Osteoblast (primary cell): ENCODE measurements at places on chromosomes 7 and 10. TPM values are rescaled to one million over a fixed set of nuclear protein-coding genes. Genes with fewer than 3 reads are reported as not detected.

GRCh38 chr7:96933067-96933645, 72.2 kb upstream of the DLX6 start:
- DNase-seq, result no peak

GRCh38 chr7:139231513-139232376, 708 bp downstream of the UBN2 start:
- peak; percentile 89 for DNase-seq

DNA sequence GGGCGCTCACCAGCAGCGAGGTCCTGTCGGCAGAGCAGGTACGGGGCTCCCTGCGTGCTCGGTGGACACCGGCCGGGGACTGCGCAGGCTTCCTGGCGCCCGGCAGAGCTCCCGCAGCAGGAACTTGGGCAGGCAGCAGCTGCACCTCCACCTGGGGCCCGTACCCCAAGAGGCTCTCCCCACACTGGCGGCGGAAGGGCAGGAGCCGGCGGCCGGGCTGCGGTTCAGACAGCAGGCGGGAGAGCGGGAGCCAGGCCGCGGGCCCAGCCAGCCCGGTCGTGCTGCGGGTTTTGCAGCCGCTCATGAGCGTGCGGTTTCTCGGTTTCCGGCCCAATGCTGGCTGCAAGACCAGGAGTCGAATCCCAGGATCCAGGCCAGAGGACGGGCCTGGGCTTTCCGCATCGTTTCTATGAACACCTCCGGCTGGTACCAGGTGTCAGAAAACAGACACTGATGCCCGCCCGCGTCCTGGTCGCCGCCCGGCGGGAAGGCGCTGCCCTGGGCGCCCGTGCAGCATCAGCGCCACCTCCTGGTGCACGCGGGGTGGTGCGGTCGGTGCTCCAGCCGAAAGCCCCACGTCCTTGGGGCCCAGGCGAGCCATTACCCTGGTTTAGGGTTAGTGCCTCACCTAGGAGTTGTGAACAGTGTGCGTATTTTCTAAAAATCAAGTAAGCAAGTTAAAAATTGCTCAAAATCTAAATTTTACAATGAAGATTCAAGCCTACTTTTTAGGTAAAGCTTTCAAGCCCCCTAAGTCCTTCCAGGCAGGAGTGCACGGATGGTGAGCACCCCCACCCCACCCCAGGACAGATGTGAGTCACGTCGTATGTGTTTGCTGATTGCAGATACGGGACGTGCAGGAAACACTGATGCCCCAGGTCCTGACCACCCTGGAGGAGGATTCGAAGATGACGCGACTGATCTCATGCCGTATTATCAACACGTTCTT, 47.4 kb upstream of the PRKAR1B start:
- peak; percentile 98 for DNase-seq

GRCh38 chr10:113631684-113632367, 32.0 kb downstream of the NRAP start:
- DNase-seq, result no peak

DNA sequence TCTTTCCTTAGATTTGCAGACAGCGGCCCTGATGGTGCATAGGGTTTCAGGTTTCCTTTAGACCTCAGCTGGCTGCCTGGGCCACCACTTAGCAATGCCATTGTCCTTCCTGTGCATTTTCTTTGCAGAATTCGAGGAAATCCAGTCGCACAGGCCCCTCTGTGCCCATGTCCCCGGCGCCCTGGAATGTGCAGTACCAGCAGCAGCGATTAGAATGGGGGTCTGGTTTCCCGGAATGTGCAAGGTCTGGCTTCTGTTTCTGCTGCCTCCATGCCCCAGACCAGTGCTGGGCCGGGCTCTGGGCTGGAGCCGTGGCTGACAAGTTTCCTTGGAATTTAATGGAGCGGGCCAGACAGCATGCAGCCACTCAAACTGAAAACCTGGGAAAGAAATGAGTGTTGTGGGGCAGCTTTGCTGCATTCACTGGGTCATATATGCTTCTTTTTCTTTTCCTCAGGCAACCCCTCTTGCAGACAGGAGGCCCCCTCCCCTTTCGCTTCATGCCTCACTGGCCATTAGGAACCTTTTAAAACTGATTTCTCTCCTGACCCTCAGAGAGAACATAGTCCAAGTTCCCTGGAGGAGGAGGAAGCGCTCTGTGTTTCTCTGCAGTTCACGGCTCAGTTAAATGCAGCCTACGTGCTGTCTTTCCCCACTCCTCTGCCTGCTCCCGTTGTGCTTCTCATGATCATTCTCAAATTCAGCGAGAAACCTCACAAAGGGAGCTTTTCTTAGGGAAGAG, 14.4 kb downstream of the HTRA1 start:
- peak; percentile 89 for DNase-seq

DNA sequence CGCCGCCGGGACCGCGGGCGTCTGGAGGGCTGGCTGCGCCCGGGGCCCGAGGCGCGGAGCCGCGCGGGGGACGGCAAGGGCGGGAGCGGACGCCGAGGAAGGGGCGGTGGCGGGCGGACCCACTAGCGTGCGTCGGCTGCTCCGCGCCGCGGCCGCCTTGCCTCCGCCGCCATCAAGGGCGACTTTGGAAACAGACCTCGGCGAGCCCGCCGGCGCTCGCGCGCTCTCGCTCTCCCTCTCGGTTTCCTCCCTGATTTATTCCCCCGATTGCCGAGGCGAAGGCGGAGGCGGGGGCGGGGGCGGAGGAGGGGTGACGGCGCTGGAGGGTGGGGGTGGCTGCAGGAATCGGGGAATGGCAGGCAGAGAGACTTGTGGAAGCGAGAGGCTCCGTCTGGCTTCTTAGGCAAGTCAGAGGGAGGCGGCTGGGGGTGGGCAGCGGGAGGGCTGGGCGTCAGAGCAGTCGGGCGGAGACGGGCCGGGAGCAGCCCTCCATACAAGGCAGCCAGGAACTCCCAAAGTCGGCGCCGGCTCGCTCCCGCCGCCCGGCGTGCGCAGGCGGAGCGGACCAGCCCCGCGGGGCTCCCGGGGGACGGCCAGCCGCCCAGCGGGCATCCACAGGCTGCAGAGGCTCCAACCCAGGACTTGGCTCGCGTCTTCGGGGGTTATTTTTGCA, at the start of gene CACNA2D1:
Gene CACNA2D1, minus strand, starts transcription at position 231 of the 673 bp plus-strand sequence.
- DNase-seq, result peak; percentile 98

DNA sequence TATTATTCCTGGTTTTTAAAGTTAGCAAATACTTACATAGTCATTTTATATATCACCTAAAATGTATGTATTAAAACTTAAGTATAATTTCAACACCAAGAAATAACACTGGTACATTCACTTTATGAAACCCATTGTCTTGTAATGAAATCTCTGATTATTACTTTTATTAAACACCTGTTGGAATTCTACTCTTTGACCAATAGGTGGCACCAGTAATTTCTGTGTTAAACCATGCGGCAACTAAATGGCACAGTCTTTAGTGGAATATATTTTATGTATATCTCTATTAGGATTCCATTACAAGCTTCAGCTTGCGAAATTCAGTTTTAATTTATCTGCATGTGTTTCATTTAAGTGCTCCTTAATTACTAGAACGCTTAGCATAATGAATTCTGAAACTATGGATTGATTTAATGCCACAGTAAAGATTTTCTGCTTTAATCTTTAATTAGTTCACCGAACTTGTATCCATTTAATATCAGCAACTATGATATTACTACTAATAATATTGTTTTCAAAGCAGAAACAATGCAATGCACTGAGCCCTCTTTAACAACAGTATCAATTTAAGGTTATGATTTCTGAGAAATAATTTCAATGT, 181.3 kb downstream of the MAGI2 start:
- no peak for DNase-seq

DNA sequence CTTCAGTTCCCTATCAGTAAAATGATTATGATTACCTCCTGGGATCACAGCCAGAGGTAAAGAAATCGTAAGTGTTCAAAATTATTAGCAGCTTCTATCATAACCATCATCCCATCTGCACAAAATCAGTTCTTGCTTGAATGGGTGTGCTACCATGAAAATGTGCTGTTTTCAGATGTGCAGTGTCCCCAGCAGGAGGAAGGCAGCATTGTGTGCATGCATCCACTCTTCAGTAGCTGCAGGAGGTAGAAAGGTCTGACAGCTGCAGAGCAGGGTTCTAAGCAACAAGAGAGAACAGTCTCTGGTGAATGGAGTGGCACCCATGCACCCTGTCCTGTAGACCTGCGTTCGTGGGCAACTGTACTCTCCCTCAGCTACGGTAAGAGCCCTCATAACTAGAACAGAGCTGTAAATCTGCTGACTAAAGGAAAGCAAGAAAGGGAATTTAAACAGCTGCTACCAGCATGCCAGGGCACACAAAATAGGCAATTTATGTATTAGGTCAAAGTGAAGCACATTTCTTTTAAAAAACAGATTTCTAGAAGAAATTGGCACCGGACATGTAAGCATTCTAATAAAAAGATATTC, 21.2 kb downstream of the VSTM2A start:
- DNase-seq, result no peak

DNA sequence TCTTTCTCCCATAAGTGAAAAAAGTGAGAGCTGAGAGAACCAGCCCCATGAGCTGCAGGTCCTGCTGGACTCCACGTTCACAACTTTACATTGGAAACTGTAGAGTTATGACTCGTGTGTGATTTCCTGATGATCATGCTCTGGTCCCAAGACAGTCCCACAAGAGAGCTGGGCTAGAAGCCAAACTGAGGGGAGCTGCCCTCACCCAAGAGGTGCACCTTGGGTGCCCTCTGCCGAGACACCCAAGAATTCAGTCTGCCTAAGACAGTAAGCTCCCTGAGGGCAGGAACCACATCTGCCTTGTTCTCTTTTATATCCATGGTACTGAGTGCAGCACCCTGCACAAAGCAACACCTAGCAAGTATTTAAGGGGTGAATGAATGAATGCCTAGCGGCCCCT, 112.8 kb upstream of the SFMBT2 start:
- no peak for DNase-seq

DNA sequence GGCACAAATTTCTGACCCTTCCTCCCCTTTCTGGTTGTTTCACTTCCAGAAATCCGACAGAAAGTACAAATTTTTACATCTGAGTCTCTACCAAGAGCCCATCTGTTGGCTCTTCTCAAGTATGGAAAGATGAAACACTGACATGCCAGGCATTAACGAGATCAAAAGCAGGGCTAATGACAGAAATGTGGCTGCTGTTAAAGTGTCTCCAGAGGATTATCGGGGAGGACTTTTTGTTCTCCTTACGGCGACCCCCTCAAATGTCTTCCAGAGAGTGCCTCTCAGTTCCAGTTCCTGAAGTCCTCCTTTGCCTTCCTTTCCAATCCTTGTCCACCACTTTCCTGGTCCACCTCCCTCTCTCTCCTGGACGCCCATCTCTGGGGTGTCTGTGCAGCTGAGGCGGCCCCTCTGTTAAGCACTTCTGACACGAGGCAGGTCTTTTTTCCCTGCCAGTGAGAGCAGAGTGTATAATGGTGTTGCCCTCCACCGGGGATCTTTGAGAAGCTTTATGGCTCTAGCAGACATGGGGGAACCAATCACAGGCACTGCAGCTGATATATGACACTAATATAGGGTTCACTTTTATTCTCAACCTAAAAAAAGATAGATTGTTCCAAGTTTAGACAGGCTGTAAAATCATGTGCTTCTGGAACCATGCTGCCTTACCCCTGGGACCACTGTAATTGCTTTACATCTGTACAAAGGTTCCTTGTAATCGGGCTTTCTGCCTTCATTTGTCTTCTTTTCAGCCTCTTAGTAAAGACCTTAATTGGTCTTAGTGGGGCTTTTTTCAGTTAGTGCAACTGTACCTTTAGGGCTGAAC, 757.1 kb downstream of the AUTS2 start:
- no peak for DNase-seq

DNA sequence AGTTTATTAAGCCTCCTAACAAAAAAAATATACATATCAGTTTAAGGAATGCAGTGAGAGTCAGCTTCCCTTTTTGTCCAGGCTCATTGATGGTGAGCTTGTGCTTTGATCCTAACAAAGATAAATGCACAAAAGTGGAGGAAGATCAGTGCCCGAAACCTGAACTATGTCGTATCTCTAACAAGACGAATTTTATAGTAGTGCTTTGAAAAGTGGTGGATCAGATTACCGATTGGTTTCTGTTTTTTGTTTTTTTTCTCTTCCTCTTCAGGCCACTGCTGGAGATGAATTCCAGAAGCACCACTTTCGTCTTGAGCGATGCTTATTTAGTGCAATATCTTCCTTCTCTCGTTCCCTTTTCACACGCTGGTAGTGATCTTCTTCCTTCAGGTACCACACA, 72.8 kb downstream of the RHOBTB1 start:
- no peak for DNase-seq

DNA sequence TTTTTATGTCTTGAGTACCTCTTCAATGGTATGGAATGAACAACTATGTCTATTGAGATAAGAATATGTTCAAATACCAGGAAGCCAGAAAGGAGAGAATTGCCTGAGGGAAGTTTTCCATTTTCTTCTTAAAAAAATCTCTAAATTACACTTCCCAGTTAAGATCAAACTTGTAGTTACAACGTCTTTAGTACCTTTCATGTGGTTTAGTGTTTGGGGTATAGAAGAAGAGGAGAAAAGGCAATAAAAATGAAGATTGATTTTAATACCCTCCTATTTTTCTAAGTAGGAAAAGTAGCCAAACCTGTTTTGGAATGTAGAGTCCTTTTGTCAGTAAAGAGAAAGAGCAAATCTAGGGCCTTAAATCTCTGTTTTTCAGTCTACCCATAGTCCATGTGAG, 470.0 kb upstream of the SEMA3A start:
- DNase-seq, result no peak

DNA sequence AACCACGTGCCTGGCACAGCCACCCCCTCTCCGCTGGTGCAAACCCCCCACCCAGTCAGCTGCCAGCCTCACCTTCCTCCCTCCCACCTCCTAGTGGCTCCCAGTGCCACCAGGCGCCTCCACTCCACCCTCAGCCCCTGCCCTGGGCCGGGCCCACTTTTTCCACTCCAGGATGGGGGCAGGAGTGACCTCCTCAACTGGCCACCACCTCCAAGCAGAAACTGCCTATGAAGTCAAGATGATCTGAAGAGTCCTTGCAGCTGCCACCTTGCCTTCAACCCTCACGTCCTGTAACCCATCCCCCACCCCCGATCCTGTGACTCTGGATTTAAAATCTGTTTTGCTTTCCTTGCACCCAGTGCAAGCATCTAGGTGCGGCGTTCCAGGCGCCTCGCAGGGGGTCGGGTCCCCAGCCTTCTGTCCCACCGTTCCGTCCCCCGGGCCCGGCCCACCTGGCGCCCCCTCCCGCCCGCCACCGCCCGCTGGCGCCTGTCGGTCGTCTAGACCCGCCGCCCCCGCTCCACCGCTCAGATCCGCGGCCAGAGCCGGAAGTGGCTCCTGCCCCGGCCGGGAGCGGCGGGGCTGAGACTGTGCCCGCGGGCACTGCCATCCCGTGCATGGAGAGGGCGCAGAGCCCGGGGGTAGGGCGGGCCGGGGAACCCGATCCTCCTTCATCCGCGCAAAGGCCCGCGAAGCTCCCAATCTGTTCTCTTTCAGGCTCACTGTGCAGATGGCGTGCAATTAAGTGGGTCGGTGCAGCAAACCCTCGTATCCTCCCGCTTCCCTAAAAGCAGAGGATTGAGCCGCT, 51.2 kb upstream of the GTF2I start:
- DNase-seq, result peak; percentile 72

NODAL gene
- total RNA-seq, result not detected in 2 replicates

DPP6 gene
- not detected in 2 replicates for total RNA-seq

LRRC72 gene
- not detected in 2 replicates for total RNA-seq

SAMD9 gene
- total RNA-seq, result 29.3 and 30.4 TPM in 2 replicates

CRHR2 gene
- not detected in 2 replicates for total RNA-seq

ZNF277 gene
- 58.6 and 69.8 TPM in 2 replicates for total RNA-seq

BAIAP2L1 gene
- 7.7 and 10.5 TPM in 2 replicates for total RNA-seq

TLL2 gene
- total RNA-seq, result under 0.01 and 0.36 TPM in 2 replicates

TRIM74 gene
- not detected in 2 replicates for total RNA-seq

ACADSB gene
- total RNA-seq, result 8.5 and 9.4 TPM in 2 replicates

PIP4K2A gene
- 65.7 and 68.8 TPM in 2 replicates for total RNA-seq

MNX1 gene
- total RNA-seq, result not detected in 2 replicates

MUC3A gene
- total RNA-seq, result not detected in 2 replicates

TUBB8 gene
- not detected in 2 replicates for total RNA-seq

UTF1 gene
- not detected in 2 replicates for total RNA-seq
